ENCODE measurements at places on chromosomes 2 and 18. TPM values are rescaled to one million over a fixed set of nuclear protein-coding genes. Genes with fewer than 3 reads are reported as not detected.

Gene FAM237A
- not detected for total RNA-seq

Gene AOX1
- 86.3 TPM for total RNA-seq

Gene PARD6G
- total RNA-seq, result 6.1 TPM

Gene CARF
- total RNA-seq, result 4.0 TPM

Gene TLX2
- total RNA-seq, result not detected

Gene G6PC2
- not detected for total RNA-seq

Gene CDH2
- 107 TPM for total RNA-seq

Gene GAREM1
- total RNA-seq, result 2.4 TPM

Gene CCDC141
- total RNA-seq, result not detected

Gene COL6A3
- 2,978 TPM for total RNA-seq

Gene TMEM200C
- 0.12 TPM for total RNA-seq

Gene CENPA
- 7.7 TPM for total RNA-seq

Gene LOXHD1
- total RNA-seq, result not detected

Gene ANKRD29
- total RNA-seq, result 2.3 TPM

Gene STAT4
- 0.55 TPM for total RNA-seq

Gene SERPINB11
- total RNA-seq, result not detected

Gene SLC9A4
- not detected for total RNA-seq

Gene IL36B
- not detected for total RNA-seq

Gene CYB5A
- total RNA-seq, result 54.6 TPM

Gene MRPS5
- 54.9 TPM for total RNA-seq

Gene UCN
- 0.22 TPM for total RNA-seq

Gene DIPK1C
- total RNA-seq, result not detected

Gene MZT2B
- total RNA-seq, result 210 TPM

Gene TMEM169
- total RNA-seq, result 0.66 TPM

Gene FEV
- not detected for total RNA-seq

Gene ALLC
- not detected for total RNA-seq

Gene KIF1A
- not detected for total RNA-seq

Gene KCNJ13
- not detected for total RNA-seq

Gene SGPP2
- total RNA-seq, result not detected

Gene GPC1
- 70.9 TPM for total RNA-seq

Gene GNLY
- not detected for total RNA-seq

Gene UGT1A4
- total RNA-seq, result not detected

Gene NEU4
- total RNA-seq, result not detected

Gene POU3F3
- not detected for total RNA-seq

Gene DSG2
- total RNA-seq, result 22.2 TPM

Gene FHOD3
- 19.7 TPM for total RNA-seq

Data from uterine smooth muscle cell (primary cell).